ENCODE measurements at places on chromosomes 7 and 10. TPM values are rescaled to one million over a fixed set of nuclear protein-coding genes. Genes with fewer than 3 reads are reported as not detected.
A peak's percentile ranks its signal among the peaks of the same experiment; 100 is the strongest.

DNA sequence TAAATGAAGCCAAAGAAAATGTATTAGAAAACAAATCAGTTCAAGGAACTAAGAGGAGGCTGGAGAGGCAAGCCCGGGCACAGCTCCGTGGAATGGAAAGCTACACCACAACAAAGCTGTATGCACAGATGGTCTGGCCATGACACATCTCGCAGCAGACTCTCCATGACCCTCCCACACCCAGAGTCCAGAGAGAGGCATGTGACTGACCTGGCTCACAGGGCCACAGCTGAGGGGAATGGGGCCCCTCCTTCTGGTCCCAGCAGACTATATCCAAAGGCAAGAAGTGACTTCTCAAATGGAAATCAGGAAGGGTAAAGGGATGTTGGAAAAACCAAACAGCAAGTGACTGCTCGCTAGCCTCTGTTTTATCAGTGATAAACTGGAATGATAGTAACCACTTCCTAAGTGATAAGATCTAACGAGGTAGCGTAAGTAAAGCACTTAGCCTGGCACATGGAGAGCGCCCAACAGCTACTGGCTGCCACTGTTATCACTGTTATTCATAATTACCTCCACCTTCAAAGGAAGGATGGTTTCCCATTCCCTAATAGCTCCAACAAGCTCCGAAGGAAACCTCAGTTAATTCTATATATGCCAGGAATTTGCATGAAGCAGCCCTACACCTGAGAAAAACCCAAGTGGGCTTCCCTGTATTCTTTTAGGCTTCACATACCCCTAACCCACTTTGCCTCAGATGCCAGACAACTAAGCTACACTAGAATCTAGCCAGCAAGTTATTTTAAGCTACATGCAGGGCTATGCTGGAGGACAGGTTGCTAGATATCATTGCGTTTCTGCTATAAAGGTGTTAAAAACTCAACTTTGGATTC, 8.4 kb downstream of the OSBPL3 start:
- DNase-seq: no peak

DNA sequence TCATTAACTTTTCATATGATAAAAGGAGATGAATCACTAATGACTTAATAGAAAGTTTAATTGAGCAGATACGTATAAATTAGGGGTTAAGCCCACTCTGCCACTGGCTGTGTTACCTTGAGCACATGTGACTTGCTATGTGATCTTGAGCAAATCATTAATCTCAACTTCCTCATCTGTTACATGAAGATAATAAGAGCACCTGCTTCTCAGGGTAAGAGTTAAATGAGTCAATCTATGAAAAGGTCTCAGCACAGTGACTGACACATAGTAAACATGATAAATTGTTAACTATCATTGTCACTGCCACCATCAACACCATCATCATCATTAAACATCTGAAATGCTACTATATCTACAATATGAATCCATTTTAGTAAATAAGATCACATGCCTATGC, 110.8 kb downstream of the TPK1 start:
- DNase-seq: no peak

GRCh38 chr7:128209229-128210035, 31.6 kb upstream of the LEP start:
- peak; percentile 62 for DNase-seq

GRCh38 chr7:132337450-132338080, 238.7 kb downstream of the PLXNA4 start:
- DNase-seq: no peak

GRCh38 chr10:47059606-47060311, 148.5 kb downstream of the PTPN20 start:
- no peak for DNase-seq

DNA sequence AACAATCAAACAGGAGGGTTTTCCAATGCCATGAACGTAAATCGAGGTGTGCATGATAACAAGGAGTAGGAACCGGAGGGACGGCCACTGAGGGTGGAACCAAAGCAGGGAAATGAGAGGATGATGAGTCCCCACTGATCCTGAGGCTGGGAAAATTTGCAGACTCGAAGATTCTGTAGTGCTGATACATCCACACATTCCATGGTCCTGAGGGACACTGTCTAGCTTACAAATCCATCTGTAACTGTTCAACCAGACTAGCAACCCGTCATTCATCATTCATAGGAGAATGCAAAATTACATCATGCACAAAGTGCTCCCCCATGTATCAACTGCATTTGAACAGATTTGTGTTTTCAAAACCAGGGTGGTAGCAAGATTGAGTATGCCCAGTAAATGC, 189.7 kb downstream of the PTPRN2 start:
- no peak for DNase-seq

DNA sequence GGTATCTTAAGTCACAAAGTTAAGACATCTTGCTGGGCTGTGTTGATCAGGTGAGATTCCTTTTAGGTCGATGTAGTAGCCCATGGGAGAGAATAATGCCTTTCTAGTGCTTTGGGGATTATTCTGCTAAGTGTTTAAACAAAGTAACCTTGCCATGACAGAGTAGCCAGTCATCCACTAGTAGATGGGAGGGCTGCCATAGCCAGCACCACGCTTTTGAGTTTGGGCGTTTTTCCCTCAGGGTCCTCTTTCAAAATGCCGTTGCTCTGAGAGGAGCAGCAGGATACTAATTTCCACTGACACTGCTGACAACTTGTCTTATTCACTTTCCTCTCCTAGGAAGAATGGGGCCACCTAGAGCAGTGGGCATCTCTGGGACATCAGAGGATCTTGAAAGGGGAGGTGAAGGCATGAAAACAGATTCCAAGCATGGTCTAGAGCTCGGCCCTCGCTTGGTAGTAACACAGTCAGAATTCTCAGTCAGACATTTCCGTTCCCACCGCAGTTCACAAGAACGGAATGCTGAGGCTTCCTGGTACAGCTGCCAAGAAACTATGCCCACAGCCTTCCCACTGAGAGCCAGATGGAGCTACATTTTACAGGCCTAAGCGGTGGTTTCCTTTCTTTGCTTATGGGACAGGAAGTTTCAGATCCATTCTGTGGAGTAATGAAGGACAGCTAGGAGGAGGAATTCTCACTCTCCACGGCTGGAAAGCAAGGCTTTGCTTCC, 15.3 kb upstream of the RSU1 start:
- no peak for DNase-seq

- DNase-seq: peak; percentile 61
Observed at GRCh38 chr10:28663576-28664368, 13.5 kb upstream of the BAMBI start.

DNA sequence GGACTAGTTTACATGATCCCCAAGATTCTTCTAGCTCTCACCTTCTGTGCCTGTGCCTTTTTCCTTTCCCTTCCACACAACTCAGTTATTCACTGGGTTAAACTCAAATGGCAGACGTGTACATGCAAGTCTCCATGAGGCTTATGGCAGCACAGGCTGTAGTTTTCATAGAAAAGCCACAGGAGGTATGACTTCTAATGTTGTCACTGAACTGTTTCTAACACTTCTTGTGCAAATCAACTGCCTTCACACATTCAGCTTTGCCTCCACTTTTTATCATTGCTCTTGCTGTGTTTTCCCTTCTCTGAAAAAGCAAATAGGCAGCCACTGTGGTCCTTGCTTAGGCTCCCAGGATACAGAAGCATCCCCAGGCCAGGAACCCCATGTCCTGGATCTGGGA, 5.3 kb upstream of the GIMAP5 start:
- no peak for DNase-seq

Gene CYP2E1
- not detected for total RNA-seq

Gene CCDC172
- total RNA-seq: not detected

Gene SPDYE2B
- not detected for total RNA-seq

Gene HOXA10
- not detected for total RNA-seq

Gene MNX1
- total RNA-seq: not detected

Gene H2BK1
- total RNA-seq: not detected

Gene SCIN
- total RNA-seq: 0.47 TPM

Gene MYO3A
- not detected for total RNA-seq
